Sigmoid colon (tissue), 7 donors: ENCODE measurements at places on chromosomes 4 and X. TPM values are rescaled to one million over a fixed set of nuclear protein-coding genes. Genes with fewer than 3 reads are reported as not detected.

The NAP1L2 gene
- total RNA-seq, result 6.1 TPM

GRCh38 chr4:79920163-79920853 is 152.7 kb downstream of the ANTXR2 start:
- H3K4me1 ChIP-seq, result peaks cover 17% of the 10 kb centered on the region
- DNase-seq, result no peak
- H3K4me3 ChIP-seq, result no peak overlapping the region

DNA sequence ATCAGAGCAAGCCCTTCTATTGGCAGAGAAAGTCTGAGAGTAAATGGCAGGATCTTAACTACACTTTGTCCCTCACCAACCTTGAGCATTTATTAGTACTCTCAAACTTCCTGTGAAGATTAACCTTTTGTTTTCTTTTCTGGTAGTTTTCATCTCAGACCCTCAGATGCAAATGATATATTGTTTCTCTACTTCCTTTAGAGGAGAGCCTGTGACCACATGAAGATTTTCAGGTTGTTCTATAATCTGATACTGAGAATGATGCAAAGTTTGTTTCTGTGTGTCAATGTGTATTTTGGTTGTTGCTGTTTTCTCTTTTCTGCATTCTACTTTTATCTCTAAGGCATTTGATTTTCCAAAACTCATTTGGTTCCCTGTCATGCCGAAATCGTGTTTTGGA is 165.8 kb upstream of the CYSLTR1 start:
- no peaks in the 10 kb centered on the region for H3K27me3 ChIP-seq
- H3K27ac ChIP-seq, result no peak overlapping the region
- no peak overlapping the region for H3K4me3 ChIP-seq
- H3K36me3 ChIP-seq, result no peaks in the 10 kb centered on the region
- no peak for DNase-seq

- H3K4me3 ChIP-seq, result no peak overlapping the region
- no peaks in the 10 kb centered on the region for H3K4me1 ChIP-seq
- no peak overlapping the region for H3K27ac ChIP-seq
Measured at GRCh38 chrX:36436361-36436760, 516.8 kb downstream of the CFAP47 start.

DNA sequence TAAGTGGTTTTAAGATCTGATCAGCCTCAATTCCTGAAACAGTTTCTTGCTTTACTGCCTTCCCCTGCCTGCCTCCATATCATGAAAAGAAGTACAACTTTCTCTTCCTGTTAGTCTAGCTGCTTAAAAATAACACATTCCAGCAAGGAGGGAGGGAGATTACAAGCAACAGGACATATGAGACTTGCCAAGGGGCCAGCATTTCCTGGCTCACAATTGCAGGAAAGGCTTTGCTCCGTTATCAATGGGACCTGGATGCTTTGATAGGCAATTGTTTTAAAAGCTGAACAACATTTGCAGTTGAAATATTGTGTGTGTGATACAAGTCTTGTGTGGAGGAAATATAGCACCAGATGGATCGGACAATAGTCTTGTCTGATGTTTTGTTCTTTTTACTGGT is 425.0 kb downstream of the FAT4 start:
- no peaks in the 10 kb centered on the region for H3K36me3 ChIP-seq
- no peak overlapping the region for H3K4me3 ChIP-seq
- H3K4me1 ChIP-seq, result no peaks in the 10 kb centered on the region
- H3K27ac ChIP-seq, result no peak overlapping the region
- H3K27me3 ChIP-seq, result no peaks in the 10 kb centered on the region

DNA sequence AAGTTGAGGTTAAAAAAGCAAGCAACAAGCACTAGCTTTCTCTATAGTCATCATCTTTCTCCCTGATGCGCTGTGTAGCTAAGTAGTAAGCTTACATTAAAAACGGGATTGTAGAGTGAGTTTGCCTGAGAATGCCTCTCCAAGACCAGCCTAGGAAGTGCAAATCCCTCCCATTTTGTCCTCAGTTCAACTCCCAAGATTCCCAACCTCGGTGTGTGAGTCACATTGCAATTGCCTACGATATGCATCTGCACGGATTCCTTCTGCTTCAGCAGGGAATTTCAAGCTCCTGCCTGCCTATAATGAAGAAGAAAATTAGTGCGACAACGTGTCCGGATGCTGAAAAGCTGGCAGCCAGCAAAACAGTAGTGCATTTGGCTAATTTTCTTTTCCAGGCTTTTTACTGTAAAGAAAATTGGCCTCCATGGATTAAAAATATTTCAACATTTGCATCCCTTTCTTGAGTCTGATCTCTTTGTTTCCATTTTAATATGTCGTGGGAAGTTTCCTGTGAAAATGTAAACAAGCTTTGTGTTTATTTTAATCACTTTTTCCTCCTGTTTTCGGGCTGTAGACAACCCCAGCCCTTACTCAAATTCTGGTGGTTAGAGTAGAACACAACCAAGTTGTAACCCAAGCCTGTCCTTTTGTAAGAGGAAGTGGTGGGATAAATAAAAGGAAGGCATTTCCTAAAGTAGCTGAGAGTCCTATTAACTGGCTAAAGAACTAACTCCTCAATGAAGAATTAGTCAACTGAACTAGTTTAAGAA is 58.4 kb upstream of the TET2 start:
- no peaks in the 10 kb centered on the region for H3K27me3 ChIP-seq
- no peaks in the 10 kb centered on the region for H3K4me1 ChIP-seq
- peak overlapping the region; percentile 3 for H3K27ac ChIP-seq

The HMX1 gene
- total RNA-seq, result not detected

The NAA11 gene
- not detected for total RNA-seq

The S100P gene
- total RNA-seq, result not detected

- no peaks in the 10 kb centered on the region for H3K27me3 ChIP-seq
- H3K36me3 ChIP-seq, result no peaks in the 10 kb centered on the region
- H3K4me1 ChIP-seq, result peaks cover 8% of the 10 kb centered on the region
- no peak overlapping the region for H3K27ac ChIP-seq
Measured at GRCh38 chr4:48153791-48154550, 19.9 kb upstream of the TXK start.

GRCh38 chrX:8374041-8374825 is 90.4 kb upstream of the VCX3B start:
- no peaks in the 10 kb centered on the region for H3K36me3 ChIP-seq
- H3K4me3 ChIP-seq, result no peak overlapping the region
- H3K27me3 ChIP-seq, result no peaks in the 10 kb centered on the region
- no peaks in the 10 kb centered on the region for H3K4me1 ChIP-seq

The NPY1R gene
- 2.8 TPM for total RNA-seq

The RHOXF2 gene
- not detected for total RNA-seq
